ENCODE measurements at places on chromosomes 6 and 20.

DNA sequence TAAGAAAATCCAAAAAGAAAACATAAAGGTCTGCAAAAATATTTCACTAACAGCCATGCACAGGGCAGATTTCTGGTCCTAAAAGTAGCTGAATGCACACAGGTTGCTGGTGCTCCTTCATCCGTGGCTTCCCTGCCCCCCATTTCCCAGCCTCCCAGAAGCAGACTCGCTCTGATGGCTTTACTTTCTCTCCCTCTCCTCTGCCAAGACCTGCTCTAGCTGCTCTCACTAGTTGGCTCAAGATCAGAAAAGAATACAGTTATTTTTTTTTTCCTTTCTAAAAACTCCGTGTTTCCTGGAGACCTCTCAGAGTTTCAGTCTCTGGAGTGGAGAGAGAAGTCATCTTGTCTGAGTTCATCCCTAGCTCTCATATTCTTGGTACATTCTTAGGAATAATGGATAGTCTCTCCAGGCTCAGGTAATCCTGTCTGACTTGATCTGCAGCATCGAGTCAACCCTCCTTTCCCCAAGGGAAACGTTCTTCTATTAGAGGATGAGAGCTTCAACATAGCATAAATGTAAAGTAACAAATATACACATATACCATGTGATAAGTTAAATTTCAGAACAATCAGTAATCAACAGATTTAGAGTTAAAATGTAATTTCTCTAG, 214.2 kb downstream of the TBC1D7 start:
- peak; percentile 4 for DNase-seq

GRCh38 chr6:55569638-55570037, 9.4 kb downstream of the HMGCLL1 start:
- no peak for DNase-seq

DNA sequence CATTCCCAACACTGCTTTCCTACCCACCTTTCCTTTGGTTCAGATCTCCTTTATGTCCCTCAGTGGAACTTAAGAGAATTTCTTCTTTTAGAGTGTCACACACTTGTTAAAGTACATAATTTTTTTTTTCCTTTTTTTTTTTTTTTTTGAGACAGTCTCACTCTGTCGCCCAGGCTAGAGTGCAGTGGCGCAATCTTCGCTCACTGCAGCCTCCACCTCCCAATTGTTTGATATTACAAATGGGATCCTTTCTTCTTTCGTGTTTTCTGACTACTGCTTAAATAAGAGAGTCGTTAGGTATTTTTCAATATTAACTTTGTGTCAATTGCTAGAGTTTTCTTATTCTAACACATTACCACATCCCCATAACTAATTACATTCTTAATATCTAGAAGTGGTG, 29.1 kb downstream of the NUP153 start:
- DNase-seq, result no peak

DNA sequence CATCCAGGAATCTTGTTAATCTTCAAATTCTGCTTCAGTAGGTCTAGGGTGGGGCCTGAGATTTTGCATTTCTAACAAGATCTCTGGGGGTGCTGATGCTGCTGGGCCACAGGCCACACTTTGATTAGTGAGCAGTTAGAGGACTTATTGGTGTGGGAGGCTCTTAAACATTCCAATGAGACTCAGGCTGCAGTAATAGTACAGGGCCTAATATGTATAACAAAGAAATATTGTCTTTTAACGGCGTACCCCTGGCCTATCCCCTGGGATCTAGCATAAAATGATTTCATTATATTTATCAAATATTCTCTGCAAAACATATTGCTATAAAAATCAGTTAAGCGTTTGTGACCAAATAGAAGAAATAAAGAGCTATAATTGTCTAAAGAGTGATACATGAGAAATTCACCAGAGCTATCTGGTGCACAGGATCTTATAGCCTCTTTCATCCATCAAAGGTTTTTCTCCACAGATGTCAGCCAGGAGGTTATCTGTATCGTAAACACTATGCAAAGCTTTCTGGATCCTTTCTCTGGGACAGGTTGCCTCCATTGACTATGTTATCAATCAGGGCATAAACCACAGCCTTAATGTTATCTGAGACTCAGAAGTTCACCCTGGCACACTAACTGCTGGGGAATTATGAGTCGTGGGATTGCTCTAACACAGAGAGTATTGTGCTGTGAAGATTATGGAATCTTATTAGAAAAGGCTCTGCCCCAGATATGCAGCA, 488.5 kb upstream of the MAP3K7 start:
- no peak for DNase-seq

DNA sequence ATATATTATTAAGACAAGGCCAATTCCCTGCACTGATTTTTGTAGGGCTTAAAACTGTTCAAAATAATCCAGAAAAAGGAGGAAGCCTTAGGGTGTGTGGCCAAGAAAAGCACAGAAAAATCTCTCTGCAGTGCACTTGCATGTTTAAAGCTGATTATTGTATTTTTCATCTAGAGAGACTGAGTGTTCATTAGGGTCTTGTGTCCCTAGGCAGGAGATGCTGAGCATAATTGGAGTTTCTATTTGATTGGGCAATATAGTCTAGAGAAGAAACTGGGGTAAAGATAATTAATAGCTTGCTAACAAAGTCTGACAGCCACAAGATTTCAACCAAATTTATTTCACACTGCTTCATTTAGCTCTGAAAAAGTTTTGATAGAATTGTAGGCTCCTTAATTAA, 2.4 kb downstream of the FLRT3 start:
- no peak for DNase-seq

- peak; percentile 62 for DNase-seq
Observed at GRCh38 chr6:157860505-157860991, 37.5 kb downstream of the SNX9 start.

- DNase-seq, result peak; percentile 52
Observed at GRCh38 chr6:13573669-13574110, 711 bp upstream of the SIRT5 start.

GRCh38 chr6:52644253-52644652, 26.7 kb upstream of the TMEM14A start:
- no peak for DNase-seq
